Activated CD4-positive, alpha-beta T cell treated with anti-CD3 and anti-CD28 coated beads, Interleukin-2, amount 10 ng/mL, durations not matched to agents 7 days and 5 days (primary cell): ENCODE measurements at places on chromosomes 3 and 15.

DNA sequence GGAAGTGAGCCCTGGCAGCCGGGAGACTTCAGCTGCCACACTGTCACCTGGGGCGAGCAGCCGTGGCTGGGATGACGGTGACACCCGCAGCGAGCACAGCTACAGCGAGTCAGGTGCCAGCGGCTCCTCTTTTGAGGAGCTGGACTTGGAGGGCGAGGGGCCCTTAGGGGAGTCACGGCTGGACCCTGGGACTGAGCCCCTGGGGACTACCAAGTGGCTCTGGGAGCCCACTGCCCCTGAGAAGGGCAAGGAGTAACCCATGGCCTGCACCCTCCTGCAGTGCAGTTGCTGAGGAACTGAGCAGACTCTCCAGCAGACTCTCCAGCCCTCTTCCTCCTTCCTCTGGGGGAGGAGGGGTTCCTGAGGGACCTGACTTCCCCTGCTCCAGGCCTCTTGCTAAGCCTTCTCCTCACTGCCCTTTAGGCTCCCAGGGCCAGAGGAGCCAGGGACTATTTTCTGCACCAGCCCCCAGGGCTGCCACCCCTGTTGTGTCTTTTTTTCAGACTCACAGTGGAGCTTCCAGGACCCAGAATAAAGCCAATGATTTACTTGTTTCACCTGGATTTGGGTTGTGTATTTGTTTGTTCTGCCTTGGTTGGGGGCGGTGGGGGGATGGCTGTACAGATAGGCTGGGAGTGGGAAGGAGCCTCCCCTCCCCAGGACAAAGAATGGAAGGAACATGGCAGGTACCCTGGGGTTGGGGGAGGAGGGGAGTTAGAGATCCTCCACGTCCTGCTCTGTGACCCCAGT, 2.9 kb upstream of the GRM2 start:
- H3K4me1 ChIP-seq: peaks cover 14% of the 10 kb centered on the region
- no peak for DNase-seq

DNA sequence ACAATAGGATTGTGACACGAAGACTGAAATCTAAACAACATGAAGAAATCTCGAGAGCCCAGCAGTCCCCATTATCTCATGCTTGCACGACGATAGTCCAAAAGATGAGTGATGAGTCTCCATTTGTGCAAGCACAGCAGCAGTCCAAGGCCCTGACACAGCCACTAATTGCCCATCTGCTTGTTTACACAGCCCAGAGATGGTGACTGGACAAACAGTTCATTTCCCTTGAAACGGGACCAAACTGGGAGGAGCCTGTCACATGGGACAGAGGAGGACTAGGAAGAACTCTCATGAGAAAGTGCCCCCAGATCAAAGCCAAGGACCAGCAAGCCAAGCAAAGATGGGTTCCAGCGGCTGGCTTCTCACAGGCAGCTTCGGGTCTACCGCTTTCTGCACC, 121.0 kb downstream of the GREM1 start:
- H3K27me3 ChIP-seq: peaks cover 7% of the 10 kb centered on the region
- no peak overlapping the region for H3K27ac ChIP-seq
- no peaks in the 10 kb centered on the region for H3K4me1 ChIP-seq
- H3K36me3 ChIP-seq: no peaks in the 10 kb centered on the region
- no peak for DNase-seq
- H3K4me3 ChIP-seq: no peak overlapping the region

DNA sequence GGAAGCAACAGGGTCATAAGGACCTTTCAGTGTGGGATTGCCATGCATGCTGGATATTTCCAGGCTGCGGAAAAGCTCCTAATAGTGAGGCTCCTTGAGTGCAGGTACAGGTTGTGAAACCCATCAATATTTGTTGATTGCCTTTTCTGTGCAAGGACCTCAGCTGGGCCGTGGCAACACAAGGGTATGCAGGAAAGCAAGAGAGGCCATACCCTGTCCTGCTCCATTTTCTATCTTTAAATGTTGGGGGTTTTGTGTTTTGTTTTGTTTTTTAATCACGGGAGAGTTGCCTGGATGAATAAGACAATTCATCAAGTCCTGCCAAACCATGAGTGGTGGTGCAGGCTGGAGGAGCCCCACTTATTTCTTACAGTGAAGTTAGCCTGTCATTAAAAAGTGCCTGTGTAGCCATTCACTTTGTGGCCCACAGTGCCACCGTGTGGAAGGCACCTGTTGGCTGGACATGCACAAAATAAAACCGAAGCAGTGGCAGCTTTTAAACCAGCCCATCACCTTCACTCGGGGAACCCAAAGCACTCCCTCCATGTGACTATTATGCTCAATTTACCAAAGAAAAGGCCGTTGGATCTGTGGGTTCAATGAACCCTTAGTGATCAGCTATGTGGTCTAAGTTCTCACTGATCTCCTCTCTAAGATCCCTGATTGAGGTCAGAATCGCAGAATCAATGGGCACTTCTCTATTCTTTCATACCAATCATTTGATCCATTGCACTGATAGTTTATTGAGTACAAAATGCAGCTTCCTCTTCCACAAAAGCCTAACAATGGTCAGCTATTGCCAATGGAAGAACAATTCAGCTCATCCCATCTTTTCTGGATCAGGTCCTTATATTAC, 42.2 kb downstream of the CLDN18 start:
- no peak overlapping the region for H3K4me3 ChIP-seq
- peaks cover 17% of the 10 kb centered on the region for H3K27me3 ChIP-seq
- no peak overlapping the region for H3K27ac ChIP-seq
- H3K36me3 ChIP-seq: no peaks in the 10 kb centered on the region
- DNase-seq: no peak
- H3K4me1 ChIP-seq: no peaks in the 10 kb centered on the region

GRCh38 chr15:34109797-34110663, 8.1 kb downstream of the PGBD4 start:
- H3K4me1 ChIP-seq: peaks cover 6% of the 10 kb centered on the region
- peaks cover 3% of the 10 kb centered on the region for H3K36me3 ChIP-seq
- no peak overlapping the region for H3K4me3 ChIP-seq

GRCh38 chr3:34863485-34863884, 775.8 kb upstream of the ARPP21 start:
- no peak for DNase-seq
- no peak overlapping the region for H3K4me3 ChIP-seq
- no peaks in the 10 kb centered on the region for H3K36me3 ChIP-seq
- H3K4me1 ChIP-seq: no peaks in the 10 kb centered on the region
- no peaks in the 10 kb centered on the region for H3K27me3 ChIP-seq

GRCh38 chr15:100878648-100879047, 983 bp upstream of the ALDH1A3 start:
- peaks cover 7% of the 10 kb centered on the region for H3K4me1 ChIP-seq
- H3K27me3 ChIP-seq: peaks cover 78% of the 10 kb centered on the region
- H3K4me3 ChIP-seq: peak overlapping the region; percentile 51
- no peaks in the 10 kb centered on the region for H3K36me3 ChIP-seq
- DNase-seq: no peak

DNA sequence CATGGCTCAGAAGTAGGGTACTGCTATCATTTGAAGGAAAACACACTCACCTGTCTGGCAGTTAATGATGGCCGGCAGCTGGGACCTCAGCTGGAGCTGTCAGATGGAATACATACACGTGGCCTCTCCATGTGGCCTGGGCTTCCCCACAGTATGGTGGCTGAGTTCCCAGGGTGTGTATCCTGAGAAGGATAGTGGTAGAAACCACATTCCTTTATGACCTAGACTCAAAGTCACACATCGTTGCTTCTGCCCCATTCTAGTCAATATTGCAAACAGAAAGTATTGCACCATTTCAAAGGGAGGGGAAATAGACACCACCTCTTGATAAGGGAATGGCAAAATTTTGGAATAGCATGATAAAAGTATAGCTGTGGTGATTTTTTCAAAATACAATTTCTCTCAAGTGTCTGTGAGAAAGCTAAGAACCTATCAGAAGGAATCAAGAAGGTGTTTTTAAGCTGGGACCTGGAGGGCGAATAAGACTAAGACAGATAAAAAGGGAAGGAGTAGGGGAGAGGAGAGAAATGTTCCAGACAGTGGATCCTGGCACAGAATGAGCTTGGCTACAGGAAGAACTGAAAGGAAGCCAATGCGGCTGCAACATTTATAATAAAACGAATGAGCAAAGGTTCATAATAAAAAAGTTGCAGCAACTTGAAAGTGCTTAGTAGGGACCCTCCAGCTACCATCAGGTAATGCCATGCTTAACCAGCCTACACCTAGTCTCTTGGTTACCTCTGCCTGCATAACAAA, 40.1 kb upstream of the GALNT15 start:
- no peaks in the 10 kb centered on the region for H3K27me3 ChIP-seq
- H3K27ac ChIP-seq: no peak overlapping the region
- H3K4me1 ChIP-seq: no peaks in the 10 kb centered on the region
- no peak for DNase-seq
- no peaks in the 10 kb centered on the region for H3K36me3 ChIP-seq

- peaks cover 4% of the 10 kb centered on the region for H3K27me3 ChIP-seq
- H3K4me1 ChIP-seq: peaks cover 3% of the 10 kb centered on the region
- DNase-seq: no peak
- H3K4me3 ChIP-seq: no peak overlapping the region
Measured at GRCh38 chr3:24503616-24504113, 9.0 kb upstream of the THRB start.

GRCh38 chr3:5186089-5186857, 1.2 kb upstream of the EDEM1 start:
- peaks cover 35% of the 10 kb centered on the region for H3K4me1 ChIP-seq
- H3K36me3 ChIP-seq: peaks cover 32% of the 10 kb centered on the region
- no peak for DNase-seq
- H3K4me3 ChIP-seq: peak overlapping the region; percentile 93
- no peaks in the 10 kb centered on the region for H3K27me3 ChIP-seq

DNA sequence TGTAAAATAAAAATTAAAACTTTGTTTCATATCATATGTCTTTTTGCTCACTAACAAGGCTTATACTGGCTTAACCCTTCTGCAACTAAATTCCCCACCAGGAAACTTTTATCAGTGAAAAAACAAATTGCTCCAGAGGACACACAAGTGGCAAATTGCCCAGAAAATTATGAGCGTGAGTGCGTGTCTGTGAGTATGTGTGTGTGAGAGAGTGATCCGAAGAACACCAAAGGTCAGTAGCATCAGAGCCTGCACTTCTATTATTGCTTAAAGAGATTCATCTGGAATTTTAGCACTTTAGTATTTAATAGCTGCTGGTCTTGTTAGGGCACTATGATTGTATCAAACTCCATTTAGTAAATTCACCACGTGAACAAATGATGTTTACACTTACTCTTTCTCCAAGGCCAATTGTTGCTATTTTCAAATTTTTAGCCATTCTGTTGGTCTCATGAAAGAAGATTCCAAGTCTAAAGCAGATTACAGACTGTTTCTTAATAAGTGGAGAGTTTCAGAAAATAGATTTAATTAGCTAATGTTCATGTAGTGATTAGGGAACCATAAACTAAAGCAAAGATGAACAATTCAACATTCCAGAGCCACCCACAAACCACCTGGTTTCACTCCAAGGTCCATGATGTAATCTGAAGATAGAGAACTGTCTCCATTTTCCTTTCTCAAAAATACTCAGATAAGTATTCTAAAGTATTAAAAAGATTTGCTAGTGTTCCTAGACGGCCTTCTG, 91.1 kb upstream of the IL12A start:
- no peak for DNase-seq
- H3K27ac ChIP-seq: no peak overlapping the region
- no peaks in the 10 kb centered on the region for H3K4me1 ChIP-seq
- peaks cover 24% of the 10 kb centered on the region for H3K27me3 ChIP-seq
- no peak overlapping the region for H3K4me3 ChIP-seq

- no peak overlapping the region for H3K27ac ChIP-seq
- no peak for DNase-seq
- no peaks in the 10 kb centered on the region for H3K4me1 ChIP-seq
- H3K36me3 ChIP-seq: peaks cover 6% of the 10 kb centered on the region
- no peak overlapping the region for H3K4me3 ChIP-seq
- H3K27me3 ChIP-seq: no peaks in the 10 kb centered on the region
Measured at GRCh38 chr15:71891026-71891425, 80.7 kb downstream of the NR2E3 start.

- H3K27ac ChIP-seq: no peak overlapping the region
- no peaks in the 10 kb centered on the region for H3K4me1 ChIP-seq
- no peak overlapping the region for H3K4me3 ChIP-seq
- DNase-seq: no peak
- H3K36me3 ChIP-seq: no peaks in the 10 kb centered on the region
- H3K27me3 ChIP-seq: no peaks in the 10 kb centered on the region
Measured at GRCh38 chr3:71629711-71630110, 46.2 kb upstream of the FOXP1 start.

GRCh38 chr3:58874248-58874741, 175.5 kb downstream of the CFAP20DC start:
- H3K27ac ChIP-seq: peak overlapping the region; percentile 10
- peaks cover 14% of the 10 kb centered on the region for H3K4me1 ChIP-seq
- no peak for DNase-seq
- peaks cover 3% of the 10 kb centered on the region for H3K27me3 ChIP-seq
- no peaks in the 10 kb centered on the region for H3K36me3 ChIP-seq

DNA sequence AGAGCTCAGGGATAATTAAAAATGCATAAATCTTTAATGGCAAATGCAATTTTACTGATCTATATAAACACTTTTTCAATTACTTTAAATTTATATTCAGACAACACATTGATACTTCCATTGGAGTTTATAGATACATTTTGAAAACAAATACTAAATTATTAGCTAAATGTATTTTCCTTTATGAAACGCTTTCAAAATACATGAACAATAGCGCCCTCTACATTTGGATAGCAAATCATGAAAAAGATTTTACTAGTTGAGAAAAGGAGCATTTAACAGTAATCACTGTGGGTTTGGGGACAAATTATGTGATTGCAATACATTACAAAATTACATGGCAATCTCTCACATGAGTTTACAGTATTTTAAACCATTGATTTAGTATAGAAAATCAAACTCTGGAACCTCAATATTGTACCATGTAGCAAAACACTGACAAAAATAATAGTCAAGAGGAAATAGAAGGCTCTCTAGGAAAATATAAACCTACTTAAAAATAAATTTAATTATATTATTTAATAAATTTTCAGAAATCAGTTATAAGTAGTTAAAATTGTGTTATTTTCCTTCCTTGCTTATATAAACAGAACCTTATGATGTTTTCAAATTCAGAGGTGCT, 207.9 kb downstream of the ZIC1 start:
- H3K36me3 ChIP-seq: no peaks in the 10 kb centered on the region
- no peak overlapping the region for H3K27ac ChIP-seq
- no peaks in the 10 kb centered on the region for H3K27me3 ChIP-seq

GRCh38 chr15:28985691-28986090, 99.9 kb downstream of the APBA2 start:
- H3K36me3 ChIP-seq: no peaks in the 10 kb centered on the region
- no peaks in the 10 kb centered on the region for H3K27me3 ChIP-seq
- no peak overlapping the region for H3K27ac ChIP-seq
- DNase-seq: no peak

- peak; percentile 20 for DNase-seq
- H3K4me3 ChIP-seq: no peak overlapping the region
- H3K36me3 ChIP-seq: no peaks in the 10 kb centered on the region
- no peak overlapping the region for H3K27ac ChIP-seq
Measured at GRCh38 chr3:12138044-12138443, 20.7 kb downstream of the TIMP4 start.

- no peaks in the 10 kb centered on the region for H3K27me3 ChIP-seq
- H3K4me3 ChIP-seq: no peak overlapping the region
- H3K27ac ChIP-seq: no peak overlapping the region
- DNase-seq: no peak
Measured at GRCh38 chr15:37340438-37340837, 240.1 kb upstream of the MEIS2 start.

GRCh38 chr3:18544146-18544545, 119.0 kb upstream of the SATB1 start:
- H3K27ac ChIP-seq: no peak overlapping the region
- H3K27me3 ChIP-seq: no peaks in the 10 kb centered on the region
- peaks cover 3% of the 10 kb centered on the region for H3K4me1 ChIP-seq
- H3K4me3 ChIP-seq: no peak overlapping the region
- peaks cover 15% of the 10 kb centered on the region for H3K36me3 ChIP-seq
